ENCODE measurements at places on chromosomes 1 and 21.

DNA sequence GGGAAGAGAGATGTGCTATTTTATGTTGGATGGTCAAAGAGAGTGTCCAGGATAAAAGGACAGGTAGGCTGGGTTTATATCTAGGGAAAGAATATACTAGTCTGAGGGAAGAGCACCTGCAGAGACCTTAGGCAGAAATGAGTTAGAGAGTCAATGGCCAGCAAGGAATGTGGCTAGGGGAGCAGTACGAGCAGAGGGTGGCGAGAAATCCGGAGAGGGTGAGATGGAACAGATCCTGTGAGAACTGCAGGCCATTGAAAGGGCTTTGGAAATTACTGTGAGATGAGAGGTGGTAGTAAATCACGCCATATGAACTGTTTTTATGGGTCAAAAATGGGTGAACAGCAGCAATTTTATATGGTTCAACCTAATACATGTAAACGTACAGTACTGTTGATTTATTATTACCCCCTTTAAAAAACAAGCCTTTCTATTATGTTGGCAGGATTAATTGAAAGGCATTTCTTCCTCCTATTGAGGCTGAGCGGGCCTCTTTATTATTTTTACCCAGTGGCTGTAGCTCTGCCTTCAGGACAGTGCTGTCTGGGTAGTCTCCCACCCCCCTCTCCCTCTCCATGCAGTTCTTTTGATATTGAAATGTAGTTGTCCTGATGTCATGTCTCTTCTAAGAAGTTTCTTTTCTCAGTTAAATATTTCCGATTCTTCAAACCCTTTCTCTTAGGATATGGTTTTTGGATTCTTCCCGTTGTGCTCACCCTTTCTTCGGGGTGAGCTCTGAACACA lies 75.2 kb upstream of the CD1D start:
- no peak for DNase-seq

GRCh38 chr1:93446837-93447451 lies 974 bp upstream of the FNBP1L start:
- no peak for DNase-seq

DNA sequence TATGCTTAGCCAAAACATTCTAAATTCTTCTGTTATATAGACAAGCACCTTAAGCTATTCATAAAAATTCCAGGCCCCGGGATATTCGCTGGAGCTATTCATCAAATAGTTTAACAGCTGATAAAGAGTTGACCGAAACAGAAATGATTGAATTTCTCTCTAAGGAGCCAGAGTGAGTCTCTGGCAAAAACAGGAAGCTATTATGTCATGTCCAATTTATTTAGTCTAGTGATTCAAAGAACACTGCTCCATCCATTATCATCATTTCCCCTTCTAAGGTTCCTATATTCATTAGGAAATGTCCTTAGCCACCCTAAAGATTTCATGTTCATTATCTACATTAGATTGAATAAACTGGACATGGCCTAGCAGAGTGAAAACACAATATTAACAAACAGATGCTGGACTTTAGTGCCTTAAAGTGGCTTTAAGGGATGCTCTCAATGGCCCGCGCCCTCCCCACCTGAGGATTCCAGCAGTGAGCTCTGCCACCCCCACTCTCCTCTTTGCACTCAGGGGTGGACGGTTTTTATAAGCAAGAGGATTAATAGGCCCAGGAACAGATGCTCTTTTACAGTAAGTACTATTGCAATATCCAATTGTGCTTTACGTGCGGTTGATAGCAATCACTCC lies 122.1 kb upstream of the RGS1 start:
- DNase-seq = no peak

GRCh38 chr1:39692152-39693074 lies 1.2 kb upstream of the HPCAL4 start:
- DNase-seq = no peak

- DNase-seq = no peak
Measured at GRCh38 chr1:218366322-218367052, 21.4 kb downstream of the TGFB2 start.

- no peak for DNase-seq
Measured at GRCh38 chr1:203926025-203926540, 64.7 kb downstream of the SNRPE start.

DNA sequence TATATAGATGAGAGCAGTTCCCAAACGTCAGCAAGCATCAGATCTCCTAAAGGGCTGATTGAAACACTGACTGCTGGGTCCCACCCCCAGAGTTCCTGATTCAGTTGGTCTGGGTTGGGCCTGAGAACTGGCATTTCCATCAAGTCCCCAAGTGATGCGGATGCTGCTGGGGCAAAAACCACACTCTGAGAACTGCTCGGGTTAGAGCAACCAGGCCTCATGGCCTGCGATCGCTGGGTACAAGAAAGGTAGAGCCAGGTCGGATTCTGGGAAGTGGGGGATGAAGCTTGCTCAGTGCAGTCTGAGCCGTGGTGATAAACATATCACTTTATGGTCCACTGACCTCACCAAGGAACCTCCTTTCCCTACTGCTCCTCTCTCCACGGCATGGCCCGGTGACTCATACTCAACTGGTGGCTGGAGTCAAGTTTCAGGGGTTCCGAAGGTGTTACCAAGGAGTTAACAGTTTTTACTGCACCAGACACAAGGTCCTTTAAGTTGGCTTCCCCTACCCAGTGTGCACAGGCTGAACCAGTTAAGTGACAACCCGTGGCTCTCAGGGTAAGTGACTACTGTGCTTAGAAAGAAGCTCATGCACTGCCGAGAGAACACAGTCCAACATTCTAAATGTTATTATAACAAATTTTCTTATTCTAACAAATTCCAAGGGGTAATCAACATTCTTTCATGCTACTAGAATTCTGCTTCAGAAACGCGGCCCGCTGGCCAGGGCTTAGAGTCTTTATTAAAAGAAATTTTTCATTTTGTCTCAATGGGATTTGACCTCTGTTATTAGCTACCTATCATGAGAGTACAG lies 153.5 kb downstream of the TGFBR3 start:
- no peak for DNase-seq

- DNase-seq = peak; percentile 60
Measured at GRCh38 chr1:999725-1000356, at the start of gene HES4. HES4 (minus strand) TSS chr1:1000097; CDS start chr1:999973, 124 bp downstream.

DNA sequence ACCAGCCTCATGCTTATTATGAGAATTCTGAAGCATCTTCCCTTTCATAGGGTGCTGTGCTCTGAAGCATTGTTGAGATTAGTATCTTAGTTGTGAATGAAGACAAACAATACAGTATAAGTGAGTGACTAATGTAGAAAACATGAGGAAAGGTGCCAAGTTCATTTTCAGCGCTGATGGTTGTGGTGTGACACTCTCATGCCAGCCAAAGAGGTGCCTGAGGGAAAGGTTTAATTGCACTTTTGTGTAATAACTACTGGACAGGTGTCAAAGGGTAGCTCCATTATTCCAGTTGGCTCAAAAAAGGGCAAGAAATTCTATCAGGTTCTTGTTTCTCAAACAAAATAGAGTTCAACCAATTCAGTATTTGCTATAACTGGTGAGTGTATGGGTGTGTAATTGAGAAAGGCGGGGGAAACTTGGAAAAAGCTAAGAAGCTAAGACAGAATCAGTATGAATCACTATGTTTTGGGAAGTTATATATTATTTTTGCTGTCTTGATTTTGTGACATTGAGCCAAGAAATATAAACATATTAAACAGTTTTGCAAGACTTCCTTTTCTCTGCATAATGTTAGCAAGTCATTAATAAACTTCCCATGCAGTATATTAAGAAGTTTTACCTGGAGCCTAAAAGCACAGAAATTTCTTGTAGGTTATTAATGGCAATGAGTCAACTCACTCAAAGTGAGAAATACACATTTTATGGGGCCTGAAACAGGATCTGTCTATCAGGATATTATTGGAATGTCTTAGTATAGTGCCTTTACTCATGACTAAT lies 31.8 kb downstream of the KCNK2 start:
- no peak for DNase-seq

DNA sequence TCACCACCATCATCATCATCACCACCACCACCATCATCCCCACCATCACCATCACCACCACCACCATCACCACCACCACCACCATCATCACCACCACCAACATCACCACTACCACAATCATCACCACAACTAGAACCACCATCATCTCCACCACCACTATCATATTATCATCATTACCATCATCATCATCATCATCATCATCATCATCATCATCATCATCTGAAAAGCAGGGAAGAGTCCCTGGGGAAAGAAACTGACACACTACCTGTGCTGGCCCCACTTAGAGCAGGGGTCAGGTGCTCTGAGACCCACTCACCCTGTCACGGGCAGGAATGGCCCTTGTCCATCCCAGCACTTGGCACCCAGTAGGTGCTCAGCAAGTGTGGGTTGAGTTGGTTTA lies 104.9 kb upstream of the IFFO2 start:
- DNase-seq = no peak

DNA sequence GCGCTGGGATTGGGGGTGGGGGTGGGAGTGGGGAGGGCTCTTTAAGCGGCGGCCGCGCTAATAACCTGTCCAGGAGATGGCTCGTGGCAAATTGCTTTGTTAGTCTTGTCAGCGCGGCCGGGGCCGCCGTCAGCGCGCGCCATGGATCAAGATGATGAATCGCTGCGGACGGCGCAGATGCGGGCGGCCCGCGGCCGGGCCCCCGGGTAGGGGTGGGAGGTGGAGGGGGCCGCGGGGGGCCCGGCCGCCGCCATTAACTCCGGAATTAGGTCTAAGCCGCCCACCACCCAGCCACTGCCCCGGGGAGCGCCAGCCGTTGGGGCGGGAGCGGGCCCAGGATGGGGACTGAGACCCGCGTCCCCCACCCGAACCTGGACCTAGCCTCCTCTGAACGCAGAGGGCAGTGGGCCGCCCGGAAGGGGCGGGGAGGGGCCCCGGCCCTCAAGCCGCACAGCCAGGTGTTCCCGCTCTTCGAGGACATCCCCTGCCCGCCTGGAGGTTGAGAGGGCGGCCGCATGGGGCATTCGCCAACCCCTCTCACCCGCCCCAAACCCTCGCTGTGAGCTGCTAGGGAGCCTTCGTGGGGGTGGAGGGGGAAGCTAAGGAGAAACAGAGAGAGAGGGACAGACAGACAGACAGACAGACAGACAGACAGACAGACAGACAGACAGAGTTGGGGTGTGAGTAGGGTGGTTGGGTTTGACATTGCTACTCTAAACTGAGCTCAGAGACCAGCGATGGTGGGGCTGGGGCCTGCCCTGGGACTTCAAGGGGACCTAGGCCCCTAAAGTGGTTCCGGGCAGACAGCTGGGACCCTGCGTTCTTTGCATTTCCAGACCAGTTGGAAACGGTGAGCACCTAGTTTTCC lies 3.8 kb upstream of the DMBX1 start:
- DNase-seq = no peak

Measured in stimulated activated CD4-positive, alpha-beta T cell treated with anti-CD3 and anti-CD28 coated beads, Interleukin-12 subunit alpha, Interleukin-12 subunit beta, amount 100 ng/mL, for 24 hours (primary cell).